ENCODE measurements at places on chromosomes 6 and 20. TPM values are rescaled to one million over a fixed set of nuclear protein-coding genes. Genes with fewer than 3 reads are reported as not detected.

GRCh38 chr6:2558098-2558680 lies 192.5 kb downstream of the MYLK4 start:
- no peak for DNase-seq

- no peak for DNase-seq
Observed at GRCh38 chr6:38417521-38417920, 222.2 kb downstream of the BTBD9 start.

DNA sequence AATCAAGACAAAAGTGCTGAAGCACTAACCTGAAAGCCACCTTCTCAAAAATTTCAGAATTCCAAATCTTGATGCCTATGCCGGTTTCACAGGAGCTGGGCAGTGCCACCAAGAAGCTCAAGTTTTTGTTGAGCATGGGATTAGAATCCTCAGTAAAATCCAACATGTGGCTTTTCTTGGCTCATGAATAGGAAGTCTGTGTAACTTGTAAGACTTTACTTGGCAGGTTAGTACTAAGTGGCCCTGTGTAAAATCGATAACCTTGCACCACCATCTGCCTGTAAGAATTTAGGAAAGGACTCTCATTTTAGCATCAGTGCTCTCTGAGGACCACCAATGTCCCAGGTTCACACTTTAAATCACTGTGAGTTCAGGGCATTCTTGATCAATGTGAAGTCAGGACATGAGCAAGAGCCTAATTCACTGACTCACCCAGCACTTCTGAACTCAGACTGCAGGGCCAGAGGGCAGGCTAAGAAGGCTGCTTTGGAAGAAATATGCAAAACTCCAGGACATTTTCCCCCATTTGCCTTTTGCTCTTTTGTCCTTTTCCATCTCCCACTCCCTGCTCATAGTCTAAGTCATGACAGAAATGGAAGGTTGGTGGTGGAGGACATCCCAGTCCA lies 113.2 kb downstream of the EDN1 start:
- DNase-seq, result no peak

DNA sequence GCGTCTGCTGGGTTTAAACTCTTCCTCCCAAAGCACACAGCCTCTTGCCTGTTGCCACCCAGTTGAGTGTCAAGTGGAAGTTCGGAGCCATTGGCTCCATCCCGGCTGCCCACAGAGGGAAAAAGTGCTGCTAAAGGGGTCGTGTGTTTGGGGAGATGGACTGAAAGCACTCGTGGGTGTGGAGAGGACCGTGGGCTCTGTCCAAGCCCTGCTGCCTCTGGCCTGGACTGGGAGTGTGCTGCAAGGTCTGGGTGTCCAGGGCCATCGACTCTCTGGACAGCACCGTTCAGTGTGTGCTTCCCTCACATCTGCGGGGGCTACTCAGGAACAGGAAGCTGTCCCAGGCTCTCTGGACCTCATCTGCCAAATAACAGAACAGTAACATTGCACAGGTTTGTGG lies 269.3 kb downstream of the DLL1 start:
- DNase-seq, result no peak

MAP7 gene
- total RNA-seq, result 15.0 TPM

YWHAB gene
- 117 TPM for total RNA-seq

CD93 gene
- total RNA-seq, result 239 TPM

Data from lung (tissue), 17 donors.